Hematopoietic multipotent progenitor cell treated with erythropoietin and hydrocortisone succinate and interleukin-3 and kit ligand, for 15 days (in vitro differentiated cells): ENCODE measurements at places on chromosomes 12 and 14.

- no peak for DNase-seq
Measured at GRCh38 chr12:32229971-32230612, 123.4 kb downstream of the BICD1 start.

- no peak for DNase-seq
Measured at GRCh38 chr12:89153341-89153740, 199.0 kb downstream of the DUSP6 start.

DNA sequence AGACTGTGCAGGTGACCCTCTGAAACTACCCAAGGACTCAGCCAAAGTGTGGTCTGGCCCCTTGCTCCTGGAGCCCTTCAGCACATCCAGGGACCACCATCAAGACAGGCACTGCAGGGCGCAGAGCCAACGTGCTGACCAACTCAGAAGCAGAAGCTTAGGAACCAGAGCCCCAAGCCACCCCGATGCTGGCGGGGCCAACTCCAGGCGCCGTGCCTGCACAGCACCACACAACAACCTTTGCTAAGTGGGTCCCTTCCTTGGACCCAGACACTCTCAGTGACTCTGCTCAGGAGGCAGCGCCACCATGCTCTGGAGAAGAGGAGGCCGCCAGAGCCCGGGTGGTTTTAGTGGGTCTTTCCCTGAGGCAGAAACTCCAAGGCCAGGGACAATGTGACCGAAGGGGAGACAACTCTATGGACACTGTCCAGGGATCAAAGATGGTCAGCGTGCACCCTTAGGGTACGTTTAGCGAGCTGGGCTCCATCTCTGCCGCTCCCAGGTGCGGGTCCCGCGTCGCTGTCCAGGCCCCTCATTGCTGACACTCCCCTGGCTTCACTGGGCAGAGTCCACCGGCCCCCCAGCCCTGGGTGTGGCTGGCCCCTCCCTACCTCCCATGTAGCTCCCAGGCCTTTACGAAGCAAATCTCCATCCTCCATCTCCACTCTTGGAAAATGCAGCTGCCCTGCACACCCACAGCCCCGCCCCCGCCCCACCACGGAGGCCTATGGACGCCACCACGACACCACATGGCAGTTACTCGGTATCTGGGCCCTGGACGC, 16.1 kb downstream of the CHGA start:
- DNase-seq: no peak

DNA sequence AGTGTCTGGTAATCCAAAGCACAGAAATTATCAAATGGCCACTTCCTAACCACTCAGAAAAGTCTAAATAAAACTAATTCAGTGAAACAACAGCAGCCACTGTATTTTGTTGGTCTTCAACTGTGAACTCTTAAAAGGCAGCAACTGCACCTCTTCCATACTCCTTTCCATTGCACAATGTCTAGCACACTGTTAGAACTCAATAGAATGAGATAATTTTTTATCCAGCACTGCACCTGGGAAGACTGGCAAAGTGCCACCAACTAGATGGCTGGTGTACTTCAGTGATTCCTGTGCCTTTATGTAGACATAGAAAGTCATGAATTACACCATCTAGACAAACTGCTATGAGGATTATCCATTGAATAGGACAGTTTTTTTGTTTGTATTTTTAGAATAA, 26.2 kb downstream of the LGR5 start:
- peak; percentile 12 for DNase-seq

DNA sequence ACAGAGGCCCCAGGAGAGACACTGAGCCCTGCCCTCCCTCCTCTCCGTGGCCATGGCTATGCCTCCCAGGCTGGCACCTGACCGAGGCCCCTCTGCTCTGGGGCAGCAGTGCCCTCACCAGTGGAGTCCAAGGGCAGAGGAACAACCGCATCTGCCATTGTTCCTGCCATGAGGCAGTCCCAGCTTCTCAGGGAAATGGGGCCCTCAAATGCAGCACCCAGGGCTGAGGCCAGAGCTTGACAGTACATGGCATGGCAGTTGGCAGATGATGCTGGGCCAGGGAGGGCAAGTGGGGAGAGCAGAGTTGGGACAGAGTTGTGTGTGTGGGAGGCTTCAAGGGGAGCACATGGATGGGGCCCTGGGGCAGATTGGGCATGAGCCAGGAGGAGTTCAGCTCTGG, 21.1 kb upstream of the KRT77 start:
- DNase-seq: no peak

GRCh38 chr12:31620311-31620710, 29.4 kb upstream of the DENND5B start:
- no peak for DNase-seq

DNA sequence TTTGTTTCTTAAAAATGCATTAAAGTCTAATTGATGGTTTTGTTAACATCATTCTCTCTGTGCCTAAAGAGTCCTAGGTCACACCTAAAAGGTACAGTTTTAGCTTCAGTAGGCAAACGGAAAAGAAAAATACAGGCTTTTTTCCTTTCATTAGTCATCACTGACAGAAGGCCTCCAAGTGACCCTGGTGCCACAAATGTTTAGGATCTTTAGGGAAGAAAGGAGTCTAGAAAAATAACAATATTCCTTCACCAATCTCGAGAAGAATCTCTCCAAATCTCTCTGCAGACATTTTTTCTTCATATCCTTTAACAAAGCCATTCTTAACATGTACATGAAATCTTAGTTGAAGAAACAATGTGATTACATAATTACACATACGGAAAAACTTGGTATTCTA, 2.0 kb downstream of the DENND5B start:
- no peak for DNase-seq

DNA sequence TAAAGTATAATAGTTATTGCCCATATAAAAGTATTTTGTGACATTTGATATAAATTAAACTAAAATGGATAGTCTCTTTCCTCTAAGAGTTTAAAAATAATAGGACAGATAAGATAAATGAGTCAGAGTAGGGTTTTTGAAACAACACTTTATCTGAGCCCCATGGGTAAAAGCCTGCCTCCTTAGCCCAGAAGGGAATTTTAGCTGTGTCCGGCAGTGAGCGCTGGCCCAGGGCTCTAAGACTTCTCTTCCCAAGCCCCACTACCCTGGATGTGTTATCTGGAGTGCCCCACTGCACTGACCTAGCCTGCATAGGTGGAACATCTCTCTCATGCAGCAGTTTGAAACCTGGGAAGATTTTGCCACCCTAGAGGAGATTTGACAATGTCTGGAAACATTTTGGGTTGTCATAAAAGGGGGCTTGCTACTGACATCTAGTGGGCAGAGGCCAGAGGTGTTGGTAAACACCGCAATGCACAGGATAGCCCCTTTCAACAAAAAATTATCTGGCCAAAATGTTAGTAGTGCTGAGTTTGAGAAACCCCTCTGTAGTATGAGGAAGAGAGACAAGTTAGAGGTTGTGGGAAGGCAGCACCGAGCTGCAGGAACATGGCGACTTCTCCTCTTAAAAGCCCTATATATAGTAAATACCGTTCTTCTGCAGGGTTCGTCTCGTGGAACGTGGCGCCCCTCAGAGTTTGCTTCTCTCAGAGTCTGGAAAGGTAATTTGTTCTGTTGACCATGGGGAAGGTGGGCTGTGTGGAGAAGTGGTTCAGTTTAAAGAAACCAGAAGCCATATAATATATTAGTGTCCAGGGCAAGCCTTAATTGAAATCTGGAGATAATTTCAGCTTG, 29.3 kb upstream of the ATF1 start:
- peak; percentile 45 for DNase-seq

- peak; percentile 46 for DNase-seq
Measured at GRCh38 chr12:65602610-65603295, 221.5 kb upstream of the HMGA2 start.

- DNase-seq: peak; percentile 89
Measured at GRCh38 chr12:6613776-6614512, 6.8 kb upstream of the CHD4 start.

DNA sequence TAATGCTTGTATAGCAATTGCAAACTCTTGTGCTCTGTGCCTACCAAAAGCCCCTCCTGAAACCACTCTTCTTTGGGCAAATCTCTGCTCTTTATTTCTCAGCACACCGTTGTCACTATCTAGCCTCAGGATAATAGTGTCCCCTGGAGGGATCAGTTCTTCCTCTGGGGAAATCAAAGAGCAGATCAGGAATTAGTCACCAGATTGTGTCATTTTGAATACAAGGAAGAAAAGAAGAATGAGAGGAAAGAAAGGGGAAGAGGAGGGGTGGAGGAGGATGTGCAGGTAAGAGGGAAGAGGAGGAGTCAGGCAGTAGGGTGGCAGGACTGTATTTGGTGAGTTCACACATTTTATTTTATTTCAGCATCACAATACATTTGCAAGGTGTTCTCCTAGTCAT, 256.4 kb downstream of the GRIN2B start:
- DNase-seq: no peak

DNA sequence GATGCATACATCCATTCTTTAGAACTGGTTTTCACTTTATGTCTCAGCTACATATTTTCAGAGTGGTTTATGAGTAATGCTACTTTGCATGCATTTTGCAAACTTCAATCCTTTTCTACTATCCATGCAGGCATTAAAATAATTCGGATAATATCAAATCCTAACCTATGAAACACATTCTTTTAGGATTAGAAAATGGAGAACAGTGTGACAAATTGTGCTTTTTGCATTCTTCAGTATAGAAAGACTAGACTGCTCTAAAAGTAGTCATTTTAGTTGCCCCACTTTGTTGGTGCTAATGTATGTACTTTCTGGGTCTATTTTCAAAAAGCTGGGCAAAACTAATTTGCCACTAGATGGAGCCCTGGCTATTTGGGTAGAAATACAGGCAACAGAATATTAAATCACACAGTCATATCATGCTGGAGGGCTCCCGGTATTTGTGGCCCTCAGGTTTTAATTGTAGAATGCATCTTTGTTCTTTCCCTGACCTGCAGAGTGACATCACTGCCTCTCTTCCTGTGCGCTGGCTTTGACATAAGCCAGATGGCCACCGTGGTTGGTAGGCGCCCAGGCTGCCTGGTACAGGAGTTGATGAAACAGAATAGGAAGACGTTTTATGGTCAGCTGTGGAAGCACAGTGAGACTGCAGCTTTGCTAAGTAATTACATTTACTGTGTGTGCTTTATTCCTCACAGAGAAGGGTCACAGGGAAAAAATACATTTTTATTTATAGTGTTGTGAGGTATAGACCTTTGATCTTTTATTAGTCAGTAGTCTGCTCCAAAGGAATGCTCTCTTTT, 28.1 kb downstream of the MSRB3 start:
- peak; percentile 12 for DNase-seq

- DNase-seq: no peak
Measured at GRCh38 chr14:66046591-66046990, 439.6 kb upstream of the CCDC196 start.

GRCh38 chr12:117404940-117405339, 43.5 kb upstream of the NOS1 start:
- no peak for DNase-seq

GRCh38 chr14:101878211-101878821, 86.1 kb upstream of the DYNC1H1 start:
- DNase-seq: no peak

DNA sequence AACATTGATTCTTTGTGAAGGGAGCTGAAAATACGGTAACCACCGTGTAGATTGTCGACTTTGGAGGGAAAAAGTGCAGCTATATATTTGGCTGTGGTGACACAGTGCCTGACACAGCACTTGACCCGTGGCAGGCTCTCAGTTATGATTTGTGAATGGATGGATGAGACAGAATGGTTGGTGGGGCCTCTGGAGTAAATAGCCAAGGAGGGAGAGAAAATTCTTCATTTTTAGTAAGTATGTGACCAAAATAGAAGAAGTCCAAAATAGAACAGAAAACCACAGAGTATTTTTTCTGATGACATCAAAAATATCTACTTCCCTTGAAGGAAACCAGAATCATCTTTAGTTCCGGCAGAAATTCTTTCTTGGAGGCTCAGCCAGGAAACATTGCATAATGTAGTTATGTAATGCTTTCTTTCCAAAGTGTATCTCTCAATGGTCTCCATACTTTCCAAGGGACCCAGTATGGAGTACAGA, 82.0 kb upstream of the WSCD2 start:
- DNase-seq: no peak

DNA sequence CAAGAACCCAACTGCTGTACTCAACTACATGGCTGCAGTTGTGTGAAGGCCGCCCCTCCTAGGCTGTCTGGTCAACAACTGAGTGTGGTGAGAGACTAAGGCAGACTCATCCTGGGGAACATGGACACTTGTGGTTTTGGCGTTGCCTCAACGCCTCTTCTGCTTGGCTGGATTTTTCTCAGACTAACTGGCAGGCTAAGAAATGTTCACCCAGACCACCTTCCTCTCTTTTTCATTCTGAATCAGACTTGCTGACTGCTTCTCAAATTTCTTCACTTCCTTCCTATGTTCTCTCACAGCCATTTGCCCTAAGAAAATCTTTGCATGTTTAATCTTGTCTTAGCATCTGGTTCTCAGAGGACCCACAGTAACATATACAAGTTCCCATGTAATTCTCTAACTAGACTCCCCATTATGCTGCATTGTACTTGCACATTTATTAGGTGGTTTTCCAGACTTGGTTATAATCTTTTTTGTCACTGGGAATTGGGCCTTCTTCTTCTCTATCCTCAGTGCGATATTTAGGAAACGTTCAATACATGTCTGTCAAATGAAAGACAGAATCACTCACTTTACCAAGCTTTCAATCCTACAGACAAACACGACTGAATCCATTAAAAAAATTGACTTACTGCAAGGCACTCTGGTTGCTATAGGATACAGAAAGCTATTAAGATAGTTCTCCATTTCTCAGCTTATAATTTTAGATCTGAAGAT, 327.6 kb downstream of the CCER1 start:
- no peak for DNase-seq

GRCh38 chr12:62631471-62632410, 165.1 kb downstream of the MON2 start:
- DNase-seq: no peak

DNA sequence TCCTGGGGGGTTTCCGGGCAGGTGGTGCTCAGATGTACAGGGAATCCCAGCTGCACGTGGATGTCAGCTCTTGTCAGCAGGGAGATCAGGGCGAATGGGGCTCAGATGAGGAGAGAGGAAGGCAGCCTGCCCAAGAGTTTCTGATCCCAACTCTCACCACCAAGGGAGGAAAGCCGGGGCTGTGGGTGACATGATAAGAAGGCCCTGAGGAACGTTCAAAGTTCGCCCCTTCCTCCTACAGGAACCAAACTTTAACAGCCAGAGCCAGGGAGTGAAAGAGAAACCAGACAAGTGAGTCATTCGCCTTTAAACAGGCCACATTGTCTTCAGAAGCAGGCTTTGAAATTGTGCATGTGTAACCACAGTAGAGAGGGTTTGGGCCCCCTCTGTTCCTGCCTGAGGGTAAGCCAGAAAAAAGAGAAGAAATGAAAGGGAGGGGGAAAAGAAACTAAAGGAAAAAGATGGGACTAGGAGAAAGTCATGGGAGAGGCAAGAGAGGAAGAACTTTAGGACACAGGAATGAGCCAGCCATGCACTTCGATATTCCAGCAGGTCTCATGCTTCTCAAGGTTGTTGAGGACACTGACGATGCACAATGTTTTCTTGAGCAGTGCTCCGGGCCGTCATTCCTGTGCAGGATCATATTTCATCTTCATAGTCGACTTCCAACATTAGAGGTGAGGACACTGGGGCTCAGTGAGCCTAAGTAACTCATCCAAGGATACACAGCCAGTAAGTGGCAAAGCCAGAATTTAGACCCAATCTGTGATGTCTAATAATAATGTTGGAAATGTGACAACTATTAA, 691.4 kb upstream of the TBX3 start:
- no peak for DNase-seq
